Smooth muscle cell of bladder (primary cell): ENCODE measurements at places on chromosomes 1 and 21. TPM values are rescaled to one million over a fixed set of nuclear protein-coding genes. Genes with fewer than 3 reads are reported as not detected.

CYP4X1 gene
- not detected in 2 replicates for total RNA-seq

HCRTR1 gene
- total RNA-seq = not detected in 2 replicates

RGS13 gene
- total RNA-seq = 0.14 and 0.28 TPM in 2 replicates

S100A1 gene
- not detected in 2 replicates for total RNA-seq

TMPRSS2 gene
- not detected in 2 replicates for total RNA-seq
